Hippocampal formation (tissue), 2 donors: ENCODE measurements at places on chromosomes 6 and 20.

- no peak for DNase-seq
Measured at GRCh38 chr6:9628819-9629218, 786.1 kb downstream of the TFAP2A start.

GRCh38 chr20:19407736-19408135, 195.3 kb downstream of the SLC24A3 start:
- DNase-seq: no peak

DNA sequence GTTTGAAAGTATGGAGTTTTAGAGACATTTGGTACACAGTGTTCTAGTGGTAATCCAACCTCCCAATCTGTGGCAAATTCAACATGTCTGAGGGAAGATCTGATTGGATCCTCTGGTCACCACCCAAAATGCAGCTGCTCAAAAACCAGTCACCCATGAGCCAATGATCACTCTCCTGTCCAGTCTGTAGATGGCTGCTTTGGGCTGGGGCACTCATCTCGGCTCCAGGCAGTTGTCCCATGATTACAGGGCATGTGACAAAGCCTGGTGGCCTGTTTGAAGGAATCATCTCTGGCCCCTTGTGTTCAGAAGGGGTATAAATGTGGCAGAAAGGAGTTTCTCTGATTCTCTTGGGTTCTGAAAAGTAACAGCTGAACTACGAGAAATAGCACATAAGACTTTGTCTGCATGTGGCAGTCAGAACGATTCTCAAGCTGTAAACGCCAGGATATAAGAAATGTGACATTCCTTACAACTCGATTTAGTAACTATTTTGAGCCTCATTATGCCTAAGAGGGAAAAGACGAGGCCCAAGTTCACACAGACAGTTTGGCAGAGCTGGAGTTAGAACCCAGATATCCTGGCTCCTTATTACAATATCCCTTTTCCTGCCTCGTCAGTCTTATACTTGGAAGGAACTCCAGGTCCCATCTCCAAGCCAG, 3.9 kb upstream of the C20orf202 start:
- DNase-seq: no peak

DNA sequence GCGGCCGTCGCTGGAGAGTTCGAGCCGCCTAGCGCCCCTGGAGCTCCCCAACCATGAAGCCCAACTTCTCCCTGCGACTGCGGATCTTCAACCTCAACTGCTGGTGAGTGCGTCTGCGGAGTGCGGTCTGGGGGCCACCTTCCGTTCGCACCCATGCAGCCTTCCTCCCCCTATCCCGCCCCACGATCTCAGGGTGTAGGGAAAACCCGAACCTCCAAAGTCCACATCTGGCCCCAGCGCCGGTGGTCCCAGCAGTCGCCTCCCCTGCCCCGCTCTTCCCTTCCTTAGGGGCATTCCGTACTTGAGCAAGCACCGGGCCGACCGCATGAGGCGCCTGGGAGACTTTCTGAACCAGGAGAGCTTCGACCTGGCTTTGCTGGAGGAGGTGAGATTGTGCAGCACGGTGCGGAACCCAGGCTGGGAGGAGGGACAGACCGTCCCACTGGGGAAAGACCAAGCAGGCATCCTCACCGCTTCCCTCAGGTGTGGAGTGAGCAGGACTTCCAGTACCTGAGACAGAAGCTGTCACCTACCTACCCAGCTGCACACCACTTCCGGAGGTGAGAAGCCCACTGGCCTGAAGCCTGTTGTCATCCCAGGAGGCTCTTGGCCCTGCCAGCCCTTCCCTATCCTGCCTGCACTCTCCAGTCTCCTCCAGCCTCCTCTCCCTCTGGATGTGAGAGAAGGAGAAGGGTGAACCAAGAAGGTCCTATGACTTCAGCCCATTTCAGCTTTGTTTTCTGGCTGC, 719 bp downstream of the SMPD2 start:
- DNase-seq: no peak
